Activated naive CD4-positive, alpha-beta T cell treated with anti-CD3 and anti-CD28 coated beads for 36 hours (primary cell): ENCODE measurements at places on chromosomes 5 and 9.

DNA sequence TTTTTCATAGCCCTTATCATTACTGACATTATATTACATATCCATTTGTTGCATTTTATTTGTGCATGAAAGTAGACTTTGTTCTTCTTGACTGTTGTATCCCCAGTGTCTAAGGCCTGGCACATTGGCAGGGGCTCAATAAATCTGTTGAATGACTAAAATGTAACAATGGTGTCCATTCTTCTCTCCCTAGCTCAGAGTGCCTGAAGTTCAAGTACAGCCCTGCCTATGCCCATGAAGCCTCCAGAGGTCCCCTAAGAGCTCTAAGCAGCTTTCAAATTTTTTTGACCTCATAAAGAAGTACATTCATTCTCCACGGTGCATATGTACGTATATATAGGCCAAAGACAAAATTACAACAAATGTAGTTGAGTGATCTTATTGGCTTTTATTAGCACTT lies 4.2 kb upstream of the BSPRY start:
- no peak for DNase-seq

DNA sequence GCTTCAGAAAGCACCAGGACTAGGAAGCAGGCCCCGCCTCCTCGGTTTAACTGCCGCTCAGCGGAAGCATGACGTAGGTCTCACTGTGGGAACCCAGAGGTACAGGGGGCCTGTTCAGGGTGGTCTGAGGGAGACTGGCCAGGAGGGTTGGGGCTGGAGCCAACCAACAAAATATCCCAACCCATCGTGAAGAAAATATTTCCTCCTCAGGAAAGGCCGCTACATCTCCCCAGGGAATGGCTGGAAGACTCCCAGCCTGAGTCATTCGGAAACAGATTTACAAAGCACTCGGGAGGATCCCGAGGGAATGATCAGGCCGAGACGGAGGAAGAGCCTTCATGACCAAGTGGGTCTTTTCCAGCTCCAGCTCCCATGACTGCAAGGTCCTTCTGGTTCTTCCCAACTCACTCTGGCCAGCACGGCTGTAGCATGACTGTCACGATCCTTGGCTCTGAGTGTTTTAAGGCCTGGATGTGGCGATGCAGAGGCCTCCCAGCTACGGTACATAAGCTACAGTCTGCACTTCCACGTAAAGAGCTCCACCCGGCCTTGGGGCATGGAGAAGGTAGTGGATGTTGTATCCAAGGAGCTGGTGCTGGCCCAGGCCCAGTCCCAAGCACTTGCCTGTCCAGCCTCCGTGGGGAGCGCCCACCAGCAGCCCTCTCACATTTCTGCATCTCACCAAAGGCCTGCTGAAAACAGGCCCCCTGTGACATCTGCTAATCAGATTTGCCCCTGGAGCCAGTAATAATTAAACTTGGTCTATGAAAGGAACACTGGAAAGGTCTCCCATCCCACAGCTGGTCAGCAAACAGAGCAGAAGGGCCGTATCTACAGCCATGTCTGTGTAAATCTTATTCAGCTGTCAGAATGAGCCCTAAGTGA lies 100.6 kb downstream of the LHFPL2 start:
- DNase-seq, result no peak

GRCh38 chr5:22560147-22560546 lies 293.0 kb downstream of the CDH12 start:
- no peak for DNase-seq

DNA sequence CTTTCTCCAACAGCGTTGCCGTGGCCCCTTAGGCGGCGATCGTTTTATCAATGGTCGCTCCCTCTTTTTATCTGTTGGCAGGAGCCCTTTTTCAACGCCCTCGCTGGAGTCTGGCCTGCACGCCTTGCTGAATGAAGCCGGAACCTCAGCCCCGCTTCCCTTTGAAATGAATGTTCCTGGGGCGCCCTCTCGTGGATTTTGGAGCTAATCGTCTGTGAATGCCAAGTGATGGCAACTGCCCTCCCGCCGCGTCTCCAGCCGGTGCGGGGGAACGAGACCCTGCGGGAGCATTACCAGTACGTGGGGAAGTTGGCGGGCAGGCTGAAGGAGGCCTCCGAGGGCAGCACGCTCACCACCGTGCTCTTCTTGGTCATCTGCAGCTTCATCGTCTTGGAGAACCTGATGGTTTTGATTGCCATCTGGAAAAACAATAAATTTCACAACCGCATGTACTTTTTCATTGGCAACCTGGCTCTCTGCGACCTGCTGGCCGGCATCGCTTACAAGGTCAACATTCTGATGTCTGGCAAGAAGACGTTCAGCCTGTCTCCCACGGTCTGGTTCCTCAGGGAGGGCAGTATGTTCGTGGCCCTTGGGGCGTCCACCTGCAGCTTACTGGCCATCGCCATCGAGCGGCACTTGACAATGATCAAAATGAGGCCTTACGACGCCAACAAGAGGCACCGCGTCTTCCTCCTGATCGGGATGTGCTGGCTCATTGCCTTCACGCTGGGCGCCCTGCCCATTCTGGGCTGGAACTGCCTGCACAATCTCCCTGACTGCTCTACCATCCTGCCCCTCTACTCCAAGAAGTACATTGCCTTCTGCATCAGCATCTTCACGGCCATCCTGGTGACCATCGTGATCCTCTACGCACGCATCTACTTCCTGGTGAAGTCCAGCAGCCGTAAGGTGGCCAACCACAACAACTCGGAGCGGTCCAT lies 10.0 kb downstream of the S1PR3 start:
- DNase-seq, result peak; percentile 91

DNA sequence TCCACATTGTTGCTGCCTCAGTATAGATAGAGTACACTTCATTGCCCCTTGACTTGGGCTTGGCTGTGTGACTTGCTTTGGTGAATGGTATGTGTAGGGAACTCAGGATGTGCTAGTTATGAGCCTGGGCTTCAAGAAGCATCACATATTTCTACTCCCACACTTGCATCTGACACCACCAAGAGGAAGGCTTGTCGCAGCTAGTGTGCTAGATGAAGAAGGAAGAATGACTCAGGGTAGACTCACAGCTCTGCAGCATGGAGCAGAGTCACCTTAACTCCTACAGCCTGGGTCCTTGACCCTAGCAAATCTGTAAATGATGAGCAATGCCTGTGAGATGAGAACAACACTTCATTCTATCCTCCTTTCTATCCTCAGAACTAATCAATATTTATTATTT lies 261.8 kb downstream of the ASTN2 start:
- no peak for DNase-seq

GRCh38 chr9:37197158-37198038 lies 77.0 kb downstream of the ZCCHC7 start:
- DNase-seq, result peak; percentile 27

- DNase-seq, result no peak
Measured at GRCh38 chr9:16413509-16414016, 456.9 kb downstream of the BNC2 start.

DNA sequence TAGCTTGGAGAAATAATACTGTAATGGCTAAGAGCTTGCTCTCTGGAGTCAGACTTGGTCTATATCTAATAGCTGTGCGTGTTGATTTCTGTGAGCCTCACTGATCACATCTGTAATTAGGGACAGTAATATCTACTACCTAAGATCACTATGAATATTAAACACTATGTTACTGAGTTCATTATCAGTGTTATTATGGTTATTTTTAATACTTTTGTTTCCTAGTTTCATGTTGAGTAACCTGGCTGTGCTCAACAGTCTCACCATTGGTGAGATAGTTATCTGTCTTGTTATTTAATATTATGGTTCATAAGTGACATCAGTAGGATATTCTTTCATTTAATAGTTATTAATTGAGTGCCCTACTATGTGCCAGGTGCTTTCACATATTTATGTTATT lies 22.4 kb upstream of the CAVIN4 start:
- no peak for DNase-seq

- no peak for DNase-seq
Measured at GRCh38 chr5:17415321-17415758, 82.7 kb upstream of the TAF11L2 start.

DNA sequence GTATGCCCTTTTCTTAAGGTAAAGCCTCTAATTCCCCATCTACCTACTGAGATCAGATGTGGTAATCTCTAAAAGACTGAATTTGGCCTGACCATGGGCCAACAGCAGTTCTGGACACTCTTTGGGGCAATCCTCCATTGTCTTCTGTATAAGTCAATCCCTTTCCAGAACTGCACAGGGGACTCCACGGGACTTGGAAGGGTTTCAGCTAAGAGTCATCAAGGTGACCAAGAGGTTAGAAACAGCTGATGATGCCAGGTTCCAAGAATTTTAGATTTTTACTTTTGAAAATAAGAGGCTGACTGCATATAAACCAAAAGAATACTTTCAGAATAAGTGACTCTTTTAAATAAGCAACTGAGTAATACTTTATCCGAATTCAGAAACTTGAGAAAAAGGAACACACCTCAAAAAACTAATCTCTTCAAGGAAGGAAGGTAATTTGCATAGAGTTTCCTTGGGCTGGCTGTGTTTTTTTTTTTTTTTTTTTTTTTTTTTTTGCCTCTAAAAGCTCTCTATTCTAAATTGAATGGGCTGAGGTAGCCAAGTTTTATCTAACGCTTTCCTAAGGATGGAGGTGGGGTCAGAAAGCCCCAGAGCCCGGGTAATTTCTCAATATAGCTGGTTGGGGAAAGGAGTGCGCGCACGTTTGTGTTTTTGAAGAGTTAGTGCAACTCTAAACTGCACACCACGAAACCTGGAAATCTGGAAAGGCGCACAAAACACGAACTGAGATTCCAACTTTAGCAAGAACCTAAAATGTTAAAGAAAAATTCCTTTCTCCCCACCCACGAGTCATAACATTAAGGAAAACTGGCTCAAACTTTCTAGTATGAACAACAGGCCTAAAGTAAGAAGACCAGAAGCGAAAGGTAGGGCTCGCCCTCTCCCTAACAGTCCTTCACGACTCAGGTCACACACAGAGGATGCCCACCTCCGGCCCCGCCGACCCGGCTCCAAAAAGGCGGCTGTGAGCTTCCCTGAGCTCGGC lies 1.3 kb downstream of the VCP start:
- peak; percentile 49 for DNase-seq

- no peak for DNase-seq
Measured at GRCh38 chr9:107660976-107661375, 171.4 kb upstream of the KLF4 start.

- no peak for DNase-seq
Measured at GRCh38 chr5:128667152-128667551, 129.1 kb upstream of the FBN2 start.

- DNase-seq, result no peak
Measured at GRCh38 chr5:36156121-36156601, 4.2 kb downstream of the SKP2 start.

DNA sequence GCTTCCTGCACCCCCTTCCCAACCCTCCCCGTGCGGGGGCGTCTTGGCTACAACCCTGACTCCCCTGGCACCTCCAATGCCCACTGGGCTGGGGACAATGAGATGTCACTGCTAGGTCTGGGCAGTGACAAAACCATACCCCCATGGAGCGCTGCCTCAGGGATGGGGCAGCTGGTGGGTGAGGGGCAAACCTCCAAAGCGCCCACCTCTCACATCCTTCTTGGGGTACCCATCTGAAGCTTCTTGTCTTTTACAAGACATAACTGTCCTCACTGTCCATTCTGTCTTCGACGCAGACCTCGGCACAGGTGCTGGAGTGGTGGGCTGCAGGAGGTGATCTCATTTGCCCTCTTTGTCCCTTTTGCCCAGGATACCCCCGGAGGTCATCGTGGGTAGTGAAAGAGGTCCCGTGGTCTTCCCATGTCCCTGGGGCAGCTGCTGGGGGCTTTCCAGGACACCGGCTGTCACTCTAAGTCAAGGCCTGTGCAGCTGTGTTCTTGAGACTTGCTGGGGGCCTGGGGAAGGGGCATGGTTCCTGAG lies 27.8 kb upstream of the CSF1R start:
- no peak for DNase-seq

DNA sequence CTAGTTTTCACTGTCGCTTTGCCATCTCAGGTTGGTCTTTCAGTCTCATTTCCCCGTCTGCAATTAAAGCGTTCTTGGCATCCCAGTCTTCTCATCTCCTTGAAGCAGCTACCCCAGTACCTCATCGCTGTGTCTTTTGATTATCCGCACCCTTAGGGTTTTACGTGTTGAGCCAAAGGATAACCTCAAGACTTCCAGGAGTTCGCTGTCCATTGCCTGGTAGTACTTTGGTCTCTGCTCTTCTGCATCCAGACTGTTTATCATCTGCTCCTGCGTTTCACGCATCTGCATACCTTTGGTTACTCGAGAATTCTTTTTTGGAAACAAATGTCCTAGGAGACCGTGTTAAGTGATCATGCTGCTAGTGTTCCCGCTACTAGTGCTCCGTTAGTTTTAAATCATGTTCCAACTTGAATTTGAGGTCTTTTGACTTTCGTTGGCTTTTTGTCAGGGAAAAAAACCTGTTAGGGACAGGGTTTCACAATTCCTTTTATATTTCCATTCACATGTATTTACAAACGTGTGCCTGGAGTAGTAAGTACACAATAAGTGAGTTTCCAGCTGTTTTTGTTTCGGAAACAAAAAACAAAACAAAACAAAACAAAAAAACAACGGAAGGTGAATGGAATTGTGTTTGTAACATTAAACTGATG lies 888 bp downstream of the RABGAP1 start:
- no peak for DNase-seq

DNA sequence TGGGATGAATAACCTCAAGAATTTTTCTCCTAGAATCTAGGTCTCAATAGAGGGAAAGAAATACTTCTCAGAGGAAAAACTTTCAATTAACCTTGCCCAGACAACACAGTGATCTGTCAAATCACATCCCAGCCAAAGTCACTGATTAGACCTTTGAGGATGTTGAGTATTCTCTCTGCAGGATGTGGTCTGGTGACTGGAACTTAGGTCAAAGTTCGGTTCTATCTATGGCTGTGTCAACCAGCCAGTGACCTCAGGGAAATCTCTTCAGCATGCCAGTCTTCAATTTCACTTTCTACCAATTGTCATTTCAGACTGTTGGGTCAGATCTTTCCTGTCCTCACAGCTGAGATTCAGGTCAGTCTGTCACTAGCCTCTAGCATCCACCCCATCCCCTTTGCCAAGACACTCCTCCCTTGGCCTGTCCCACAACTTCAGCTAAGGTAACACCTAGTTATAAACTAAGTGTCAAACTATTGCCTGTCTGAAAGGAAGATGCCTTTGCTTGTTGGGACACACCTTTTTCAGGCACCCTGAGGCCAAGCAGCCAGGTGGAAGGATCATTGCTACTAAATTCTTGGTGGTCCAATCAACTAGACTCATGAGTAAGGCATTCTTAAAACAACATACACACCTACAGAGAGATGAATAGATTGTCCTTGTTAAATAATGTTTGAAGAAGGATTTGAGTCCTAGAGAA lies 156.3 kb upstream of the FST start:
- no peak for DNase-seq

DNA sequence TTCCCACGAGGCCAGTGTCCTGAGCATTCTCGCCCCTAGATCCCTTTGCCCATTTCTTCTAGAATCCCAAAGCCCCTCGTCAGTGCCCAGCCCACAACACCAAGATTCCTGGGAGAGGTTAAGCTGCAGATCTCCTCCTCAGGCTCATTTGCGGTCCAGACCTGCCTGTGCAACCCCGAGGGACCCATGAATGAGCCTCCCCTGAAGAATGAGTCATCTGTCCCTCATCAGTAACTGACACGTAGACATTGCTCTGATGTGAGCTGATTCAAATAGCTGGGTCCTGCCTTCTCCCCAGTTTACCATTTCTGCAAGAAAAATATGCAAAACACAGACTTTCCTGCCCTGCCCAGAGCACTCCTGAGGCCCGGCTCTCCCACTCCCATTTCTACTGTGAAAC lies 92.8 kb downstream of the ADCY2 start:
- no peak for DNase-seq
